ENCODE measurements at places on chromosomes 1 and 21. TPM values are rescaled to one million over a fixed set of nuclear protein-coding genes. Genes with fewer than 3 reads are reported as not detected.

DNA sequence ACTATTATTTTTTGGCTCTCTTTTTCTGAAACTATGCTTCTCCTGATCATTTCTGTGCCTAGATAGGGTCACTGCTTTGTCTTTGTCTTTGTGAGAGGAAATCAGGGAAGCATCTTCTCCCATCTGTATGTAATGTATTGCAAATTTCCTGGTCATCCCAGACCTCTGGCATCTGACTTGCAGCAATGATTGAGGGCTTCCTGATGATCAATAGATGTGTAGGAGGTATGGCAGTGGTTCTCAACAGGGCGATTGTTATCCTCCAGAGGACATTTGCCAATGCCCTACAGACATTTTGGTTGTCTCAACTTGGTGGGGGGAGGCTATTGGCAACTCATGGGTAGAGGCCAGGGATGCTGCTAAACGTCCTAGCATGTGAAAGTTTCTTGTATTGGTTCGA, 64.7 kb downstream of the RGL1 start:
- DNase-seq: no peak

DNA sequence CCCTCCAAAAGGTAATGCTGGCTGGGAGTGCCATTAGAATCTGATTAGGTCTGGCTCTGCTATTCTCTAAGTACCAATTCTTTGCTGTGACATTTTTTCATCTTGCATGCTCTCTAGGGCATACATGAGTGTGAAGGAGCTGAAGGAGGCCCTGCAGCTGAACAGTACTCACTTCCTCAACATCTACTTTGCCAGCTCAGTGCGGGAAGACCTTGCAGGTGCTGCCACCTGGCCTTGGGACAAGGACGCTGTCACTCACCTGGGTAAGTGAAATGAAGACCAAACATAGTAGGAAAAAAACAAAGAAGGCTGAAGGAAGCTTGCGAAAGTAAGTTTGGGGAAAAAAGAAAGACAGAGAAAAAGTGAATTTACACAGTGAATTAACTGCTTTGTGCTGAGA, 207.9 kb downstream of the PAPPA2 start:
- no peak for DNase-seq

DNA sequence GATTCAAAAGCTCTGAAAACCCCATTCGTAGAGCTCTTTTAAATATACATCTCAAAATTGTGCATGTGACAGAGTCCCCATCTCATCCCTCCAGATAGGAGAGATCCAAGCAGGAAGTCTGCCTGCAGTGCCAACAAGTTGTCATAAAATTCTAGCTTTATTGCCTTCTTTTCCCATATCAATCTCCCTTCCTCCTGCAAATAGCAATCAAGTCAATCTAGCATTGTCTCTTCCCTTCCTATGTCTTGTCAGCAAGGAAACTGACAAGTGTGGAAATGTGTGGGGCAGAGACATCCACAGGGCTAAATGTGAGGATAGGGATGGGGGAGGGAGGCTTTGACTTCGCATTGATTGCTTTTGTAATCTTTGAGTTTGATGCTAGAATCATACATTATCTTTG, 165.2 kb downstream of the C1orf94 start:
- DNase-seq: no peak

GRCh38 chr1:24990779-24991641, 60.9 kb upstream of the RUNX3 start:
- DNase-seq: no peak

The FAAH gene
- 0.64 TPM for total RNA-seq

The ELF3 gene
- total RNA-seq: under 0.01 TPM

The CREB3L4 gene
- total RNA-seq: 8.7 TPM

The SH2D1B gene
- total RNA-seq: 0.13 TPM

DNA sequence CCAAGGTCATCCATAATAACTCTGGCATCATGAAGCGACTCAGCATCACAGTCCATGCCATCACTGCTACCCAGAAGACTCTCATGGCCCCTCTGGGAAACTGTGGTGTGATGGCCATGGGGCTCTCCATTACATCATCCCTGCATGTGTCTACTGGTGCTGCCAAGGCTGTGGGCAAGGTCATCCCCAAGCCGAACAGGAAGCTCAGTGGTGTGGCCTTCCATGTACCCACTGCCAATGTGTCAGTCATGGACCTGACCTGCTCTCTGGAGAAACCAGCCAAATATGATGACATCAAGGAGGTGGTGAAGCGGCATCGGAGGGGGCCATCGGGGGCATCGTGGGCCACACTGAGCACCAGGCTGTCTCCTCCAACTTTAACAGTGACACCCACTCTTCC, 65.1 kb upstream of the ARHGAP29 start:
- DNase-seq: no peak

The CNIH3 gene
- total RNA-seq: 1.5 TPM

The PGLYRP4 gene
- total RNA-seq: not detected

GRCh38 chr1:171953835-171954234, 112.5 kb downstream of the DNM3 start:
- DNase-seq: no peak

The PRAMEF7 gene
- total RNA-seq: not detected

The TEDDM1 gene
- total RNA-seq: not detected

The S100A7 gene
- not detected for total RNA-seq

GRCh38 chr1:10918531-10918930, 93.9 kb upstream of the TARDBP start:
- DNase-seq: no peak

DNA sequence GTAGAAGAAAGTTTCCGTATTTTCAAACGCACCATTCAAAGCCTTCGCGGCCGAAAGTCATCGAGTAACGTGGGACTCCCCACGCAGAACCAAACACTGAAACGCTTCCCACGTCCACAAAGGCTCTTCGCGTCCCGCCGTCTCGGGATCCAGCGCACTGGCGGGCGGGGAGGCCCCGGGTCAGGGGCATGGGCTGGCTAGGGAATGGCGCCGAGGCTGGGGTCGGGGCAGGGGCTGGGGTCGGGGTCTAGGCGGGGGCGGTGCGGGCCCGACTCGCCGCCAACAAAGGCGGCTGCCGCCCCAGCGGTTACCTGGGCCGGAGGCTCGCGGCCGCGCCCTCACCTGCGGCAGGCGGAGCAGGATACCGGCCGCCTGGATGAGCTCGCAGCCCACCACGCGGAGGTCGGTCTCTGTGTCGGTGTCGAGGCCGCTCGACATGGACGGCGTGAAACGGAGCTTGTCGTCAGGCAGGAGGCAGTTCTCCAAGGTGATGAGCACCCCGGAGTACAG, 403 bp downstream of the CCNL2 start:
- DNase-seq: no peak

The ZDHHC18 gene
- total RNA-seq: 3.6 TPM

- no peak for DNase-seq
Measured at GRCh38 chr1:168442931-168443330, 100.9 kb downstream of the XCL2 start.

DNA sequence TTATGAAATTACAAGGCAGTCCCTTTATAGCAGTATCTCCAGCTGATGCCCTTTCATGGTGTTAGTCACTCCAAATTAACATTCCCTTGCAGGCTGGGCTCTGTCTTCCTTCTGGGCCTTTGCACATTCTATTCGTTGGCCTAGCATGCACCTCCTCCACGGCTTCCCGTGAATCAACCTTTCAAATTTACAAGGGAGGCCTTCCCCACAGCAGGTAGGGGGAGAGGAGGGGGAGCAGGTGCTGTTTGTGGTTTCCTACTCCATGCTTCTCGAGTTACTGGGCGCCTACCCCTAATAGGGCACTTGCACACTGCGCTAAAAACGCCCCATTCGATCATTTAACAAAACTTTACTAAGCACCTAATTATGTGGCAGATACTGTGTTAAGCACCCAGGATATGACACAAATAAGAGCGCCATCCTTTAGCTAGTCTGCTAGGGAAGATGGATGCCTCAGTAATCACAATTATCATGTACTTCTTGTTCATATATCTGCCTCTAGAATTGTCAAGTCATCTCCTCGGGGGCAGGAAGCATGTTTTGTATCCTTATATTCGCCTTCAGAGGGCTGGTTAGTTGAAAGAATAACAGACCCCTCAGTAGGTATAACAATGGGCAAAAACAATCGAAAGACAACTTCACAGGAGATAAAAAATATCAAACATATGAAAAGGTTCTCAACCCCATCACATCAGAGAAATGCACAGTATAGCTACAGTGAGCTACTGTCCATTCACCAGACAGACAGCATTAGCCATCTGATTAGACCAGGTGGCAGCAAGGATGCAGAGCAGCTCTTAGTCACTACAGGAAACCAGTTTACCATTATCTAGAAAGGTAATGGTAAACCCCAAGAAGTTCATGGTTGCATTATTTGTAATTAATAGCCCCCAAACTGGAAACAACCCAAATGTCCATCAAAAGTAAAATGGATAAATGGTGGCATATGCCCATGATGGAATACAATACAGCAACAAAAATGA, 1.7 kb upstream of the ADAR start:
- DNase-seq: no peak

DNA sequence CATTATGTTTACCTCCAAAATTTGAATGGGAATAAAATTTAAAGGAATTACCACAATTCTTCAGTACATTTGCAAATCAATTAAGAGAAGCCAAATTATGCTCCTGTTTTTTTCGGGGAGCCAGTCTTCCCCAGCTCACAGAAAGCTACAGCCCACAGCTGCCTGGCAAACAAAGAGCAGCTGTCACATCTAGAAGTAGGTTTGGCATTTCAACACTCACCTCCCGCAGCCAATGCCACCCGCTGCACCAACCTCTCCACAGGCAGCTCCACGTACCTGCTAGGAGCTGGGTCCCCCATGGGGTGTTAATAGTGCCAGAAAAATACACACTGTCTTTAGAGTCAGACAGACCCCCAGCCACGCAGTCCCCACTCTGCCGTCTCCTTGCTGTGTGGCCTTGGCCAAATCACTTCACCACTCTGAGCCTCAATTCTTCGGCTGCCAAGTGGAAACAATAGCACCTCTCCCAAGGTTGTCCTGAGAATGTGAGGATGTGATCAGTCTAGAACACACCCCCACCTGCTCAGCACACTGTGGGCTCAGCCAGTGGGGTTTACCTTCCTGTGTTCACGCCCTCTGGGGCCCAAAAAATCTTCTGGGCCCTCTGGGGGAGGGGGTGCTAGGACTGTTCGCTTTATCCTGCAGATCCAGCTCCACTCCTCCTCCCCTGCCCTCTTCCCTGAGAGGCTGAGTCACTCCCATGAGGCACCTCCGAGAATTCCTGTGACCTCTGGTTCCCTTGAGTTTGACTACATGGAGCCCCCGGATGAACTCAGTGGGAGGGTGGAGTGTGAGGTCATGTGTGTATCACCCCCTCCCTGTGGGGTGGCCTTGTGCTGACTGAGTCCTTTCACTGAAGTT, 204.3 kb upstream of the GRIK3 start:
- no peak for DNase-seq

DNA sequence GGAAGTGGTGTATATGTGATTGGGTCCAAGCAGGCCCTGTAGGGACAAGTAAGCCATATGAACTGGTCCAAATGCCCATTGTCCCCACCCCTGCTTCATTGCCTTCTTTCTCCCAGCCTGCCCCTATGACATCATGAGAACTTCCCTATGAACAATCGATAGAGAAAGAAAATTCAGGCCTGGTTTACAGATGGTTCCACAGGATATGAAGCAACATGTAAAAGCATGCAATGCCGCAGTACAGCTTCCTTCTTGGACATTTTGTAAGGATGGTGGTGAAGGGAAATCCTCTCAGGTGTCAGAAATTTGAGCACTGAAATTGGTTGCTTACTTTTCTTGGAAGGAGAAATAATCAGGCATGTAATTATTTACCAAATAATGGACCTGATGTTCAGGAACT, 581.7 kb downstream of the MRPL39 start:
- no peak for DNase-seq

GRCh38 chr21:39096754-39097153, 86.5 kb downstream of the PSMG1 start:
- no peak for DNase-seq

DNA sequence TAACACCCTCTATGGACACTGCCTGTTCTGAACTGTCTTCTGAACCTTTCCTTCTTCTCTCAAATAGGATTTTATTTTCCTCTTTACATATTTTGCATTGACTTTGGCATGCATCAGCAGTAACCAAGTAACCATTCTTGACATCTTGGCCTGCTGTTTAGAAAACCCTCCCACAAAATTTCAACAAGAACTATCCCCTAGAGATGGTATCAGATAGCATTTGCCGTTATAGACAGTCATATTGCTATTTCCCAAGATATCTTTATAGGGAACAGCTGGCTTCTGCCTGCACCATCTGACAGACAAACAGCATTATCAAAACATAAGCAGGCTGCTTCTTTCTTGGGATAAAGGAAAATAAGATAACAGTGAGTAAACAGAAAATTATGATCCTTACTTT, 54.7 kb downstream of the LHX8 start:
- no peak for DNase-seq

DNA sequence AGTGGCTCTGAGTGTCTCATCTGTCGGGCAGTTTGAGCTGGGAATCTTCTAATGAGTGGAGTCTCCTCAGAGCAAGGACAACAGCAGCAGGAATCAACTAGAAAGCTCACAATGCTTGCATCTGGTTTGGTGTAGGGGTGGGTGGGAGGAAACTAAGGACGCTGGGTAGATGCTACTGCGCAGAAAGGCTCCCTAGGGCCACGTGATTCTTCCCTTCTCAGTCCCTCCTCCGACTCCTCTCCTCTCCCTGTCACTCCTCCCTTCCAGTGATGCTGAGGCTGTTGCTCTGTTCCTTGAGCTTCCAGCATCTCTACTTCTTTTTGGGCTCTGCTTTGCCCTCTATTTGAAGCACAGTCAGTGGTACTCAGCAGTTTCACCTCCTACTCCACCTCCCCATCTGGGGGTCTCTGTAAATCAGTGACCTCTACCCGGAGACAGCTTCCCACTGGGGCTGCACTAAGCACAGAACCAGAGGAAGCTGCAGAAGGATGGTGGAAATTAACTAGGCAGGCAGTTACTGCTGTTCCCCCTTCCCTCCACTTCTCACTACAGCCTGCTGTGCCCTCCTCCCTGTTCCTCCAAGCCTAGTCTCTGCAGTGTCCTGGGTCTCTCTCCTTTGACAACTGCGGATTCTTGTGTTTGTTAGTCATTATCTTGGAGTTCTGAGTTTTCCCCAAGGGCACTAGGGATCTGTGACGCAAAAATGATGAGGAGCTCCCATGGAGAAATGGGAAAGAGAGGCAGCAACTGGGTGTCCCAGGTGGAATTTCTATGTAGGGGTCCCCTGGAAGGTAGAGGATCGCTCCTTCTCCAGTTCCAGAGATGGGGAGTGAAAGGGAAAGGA, 5.8 kb downstream of the LINGO4 start:
- DNase-seq: no peak

GRCh38 chr1:240005997-240006650, 85.6 kb upstream of the FMN2 start:
- no peak for DNase-seq

Measured in dermis microvascular lymphatic vessel endothelial cell (primary cell).